ENCODE measurements at places on chromosomes 5 and 9. TPM values are rescaled to one million over a fixed set of nuclear protein-coding genes. Genes with fewer than 3 reads are reported as not detected.
A peak's percentile ranks its signal among the peaks of the same experiment; 100 is the strongest.

CBY3 gene
- total RNA-seq, result not detected

QRFP gene
- not detected for total RNA-seq

- no peak for DNase-seq
These were observed 978 bp upstream of the RGS14 start for GRCh38 chr5:177356746-177357145.

DNA sequence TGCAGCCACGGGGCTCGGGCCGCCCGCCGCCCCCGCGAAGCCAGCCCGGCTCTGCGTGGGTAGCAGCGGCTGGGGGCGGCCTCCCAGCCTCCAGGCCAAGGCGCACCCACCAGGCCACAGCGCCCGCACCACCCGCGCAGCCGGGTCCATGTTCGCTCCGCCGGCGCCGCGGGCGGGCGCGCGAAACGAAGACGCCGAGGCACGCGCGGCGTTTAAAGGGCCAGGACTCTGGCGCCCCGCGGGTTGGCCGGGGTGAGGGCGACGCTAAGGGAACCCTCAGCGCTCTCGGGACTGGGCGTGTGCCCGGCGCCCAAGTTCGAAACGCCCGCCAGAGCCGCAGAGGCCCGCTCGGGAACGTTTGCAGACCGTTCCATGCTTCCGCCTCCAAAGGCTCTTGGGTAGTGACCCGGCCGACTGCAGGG lies at the start of gene PTGES2:
TSS of gene PTGES2 (minus strand) at position 162 of the 422 bp plus-strand sequence. CDS start at position 150, 12 bp downstream.
- DNase-seq, result peak; percentile 88
